ENCODE measurements at places on chromosomes 11 and 22. TPM values are rescaled to one million over a fixed set of nuclear protein-coding genes. Genes with fewer than 3 reads are reported as not detected.

OR52A5 gene
- total RNA-seq = not detected

TRIM3 gene
- 22.0 TPM for total RNA-seq

TREH gene
- total RNA-seq = not detected

RAC2 gene
- total RNA-seq = 12.9 TPM

LMO2 gene
- 27.1 TPM for total RNA-seq

GGTLC2 gene
- total RNA-seq = not detected

GALNT18 gene
- total RNA-seq = 28.0 TPM

CASP5 gene
- total RNA-seq = 0.42 TPM
